Stimulated activated CD4-positive, alpha-beta T cell treated with anti-CD3 and anti-CD28 coated beads, TNF-alpha, amount 100 ng/mL, for 24 hours (primary cell): ENCODE measurements at places on chromosomes 12 and 14.

GRCh38 chr14:104725772-104726548 is 1.9 kb downstream of the ADSS1 start:
- no peak for DNase-seq

DNA sequence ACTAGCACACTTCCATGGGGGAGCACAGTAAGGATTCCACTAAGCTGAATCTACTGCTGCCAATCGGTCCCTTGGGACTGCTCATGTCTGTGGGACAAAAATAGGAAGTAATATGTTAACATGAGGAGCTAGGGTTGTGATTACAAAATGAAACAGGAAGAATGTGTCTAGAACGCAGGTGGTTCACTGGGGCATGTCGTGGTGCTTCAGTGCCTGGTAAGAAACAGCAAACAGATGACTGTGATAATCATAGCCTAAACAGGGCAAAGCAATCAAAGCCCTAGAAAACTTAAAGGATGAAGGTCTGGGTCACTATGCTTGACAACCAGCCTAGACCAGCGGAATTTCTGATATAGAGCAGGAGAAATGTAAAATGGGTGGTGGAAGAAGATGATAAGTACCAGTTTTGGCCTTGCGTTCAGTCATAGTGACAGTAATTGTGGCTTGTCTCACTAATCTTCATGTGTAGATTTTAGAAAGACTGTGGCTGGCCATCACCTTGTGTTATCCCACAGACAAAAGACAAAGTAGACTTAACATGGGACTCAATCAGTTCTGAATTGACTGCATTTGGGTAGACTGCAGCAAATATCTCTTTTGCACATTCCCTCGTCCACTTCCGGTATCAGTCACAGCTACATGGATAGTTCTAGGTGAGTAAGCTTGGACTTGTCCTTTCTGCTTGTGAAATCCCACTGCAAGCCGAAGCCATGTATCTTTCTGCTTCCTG is 51.4 kb downstream of the WASHC3 start:
- no peak for DNase-seq

DNA sequence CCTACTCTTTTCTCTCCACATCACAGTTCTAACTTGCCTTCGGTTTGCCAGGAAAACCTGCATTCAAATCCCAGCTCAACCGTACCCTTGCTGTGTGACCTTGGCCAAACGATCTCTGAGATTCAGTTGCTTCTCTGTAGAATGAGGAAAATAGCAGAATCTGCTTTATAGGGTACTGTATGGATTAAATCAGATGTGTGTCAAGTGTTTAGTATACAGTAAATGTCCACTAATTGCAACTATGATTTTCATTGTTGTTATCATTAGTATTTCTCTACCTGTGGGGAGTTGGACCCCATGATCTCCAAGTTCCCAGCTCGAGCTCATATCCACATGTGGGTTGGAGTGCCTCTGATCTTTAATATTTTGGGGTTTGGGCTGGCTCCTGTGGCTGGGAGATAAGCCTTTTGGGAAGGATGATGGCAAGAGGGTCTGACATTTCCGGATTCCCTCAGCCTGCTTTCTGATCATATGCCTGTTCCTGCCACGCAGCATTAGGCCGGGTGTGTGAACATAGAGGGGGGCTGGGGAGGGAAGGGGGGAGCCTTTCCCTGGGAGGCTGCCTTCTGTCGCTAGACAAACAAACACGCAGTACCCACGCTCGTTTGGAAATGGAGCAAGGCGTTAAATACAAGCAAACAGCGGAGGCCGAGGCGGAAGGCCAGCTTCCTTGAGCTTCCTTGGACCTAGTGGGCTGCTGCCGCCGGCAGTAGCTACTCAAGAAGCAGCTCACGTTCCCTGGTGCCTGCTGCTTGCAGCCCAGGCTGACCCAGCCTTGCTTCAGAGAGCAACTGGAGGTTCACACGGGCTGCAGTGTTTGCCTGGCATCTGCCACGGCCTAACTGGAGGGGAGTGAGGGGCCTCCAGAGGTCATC is 213.5 kb upstream of the LHX5 start:
- DNase-seq, result no peak

- no peak for DNase-seq
Measured at GRCh38 chr14:50007123-50007903, 109.1 kb downstream of the VCPKMT start.

- no peak for DNase-seq
Measured at GRCh38 chr12:122096014-122096413, 17.5 kb downstream of the MLXIP start.

DNA sequence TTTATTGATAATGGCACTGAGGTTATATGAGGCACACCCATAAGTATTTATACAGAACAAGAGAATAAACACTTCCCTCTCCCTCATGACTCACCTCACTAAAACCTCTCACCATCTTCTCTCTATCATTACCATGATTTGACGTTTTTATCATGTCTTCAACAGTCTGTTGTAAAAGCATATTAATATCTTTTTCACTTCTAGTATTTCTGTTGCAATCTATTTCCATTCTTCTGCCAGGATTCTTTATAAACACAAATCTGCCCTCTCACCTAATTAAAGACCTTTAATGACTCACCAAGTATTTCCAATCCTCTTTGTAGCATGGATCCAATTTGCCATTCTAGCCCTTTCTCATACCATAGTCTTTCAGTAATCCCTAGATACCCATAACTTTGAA is 527.7 kb downstream of the SLC16A7 start:
- DNase-seq, result no peak

DNA sequence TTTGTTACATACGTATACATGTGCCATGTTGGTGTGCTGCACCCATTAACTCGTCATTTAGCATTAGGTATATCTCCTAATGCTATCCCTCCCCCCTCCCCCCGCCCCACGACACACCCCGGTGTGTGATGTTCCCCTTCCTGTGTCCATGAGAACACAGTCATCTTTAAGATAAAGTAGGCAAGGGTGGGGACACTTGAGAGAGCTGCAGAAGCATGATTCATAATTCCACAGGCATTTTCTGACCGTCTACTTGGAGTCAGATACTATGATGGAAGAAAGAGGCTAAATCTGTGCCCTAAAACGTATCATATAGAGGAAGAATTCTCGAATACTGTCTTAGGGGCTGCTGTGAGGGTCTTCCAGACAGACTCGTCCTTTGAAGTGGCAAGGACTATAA is 145.9 kb upstream of the VASH1 start:
- no peak for DNase-seq

- no peak for DNase-seq
Measured at GRCh38 chr14:51533872-51534553, 117.7 kb upstream of the FRMD6 start.

DNA sequence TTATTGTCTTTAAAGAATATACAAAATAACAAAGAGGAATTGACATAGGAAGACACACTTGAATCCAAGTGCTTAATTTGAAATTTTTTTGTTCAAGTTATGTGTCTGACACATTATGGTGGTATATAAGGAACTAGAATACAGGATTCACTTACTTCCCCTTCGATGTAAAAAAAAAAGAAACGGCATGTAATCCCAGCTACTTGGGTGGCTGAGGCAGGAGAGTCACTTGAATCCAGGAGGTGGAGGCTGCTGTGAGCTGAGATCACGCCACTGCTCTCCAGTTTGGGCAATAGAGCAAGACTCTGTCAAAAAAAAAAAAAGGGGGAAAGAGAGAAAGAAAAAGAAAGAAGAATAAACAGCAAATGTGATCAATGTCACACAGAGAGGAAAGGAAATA is 8.9 kb downstream of the CLEC12A start:
- DNase-seq, result no peak

- DNase-seq, result no peak
Measured at GRCh38 chr14:102375119-102375518, 12.4 kb downstream of the TECPR2 start.

- no peak for DNase-seq
Measured at GRCh38 chr12:64633011-64633939, 23.0 kb downstream of the RASSF3 start.

- DNase-seq, result no peak
Measured at GRCh38 chr12:57129889-57130288, 1.6 kb downstream of the LRP1 start.

- no peak for DNase-seq
Measured at GRCh38 chr14:79443602-79444001, 767.7 kb downstream of the DIO2 start.

- DNase-seq, result no peak
Measured at GRCh38 chr14:104796687-104797081, 1.1 kb upstream of the AKT1 start.

DNA sequence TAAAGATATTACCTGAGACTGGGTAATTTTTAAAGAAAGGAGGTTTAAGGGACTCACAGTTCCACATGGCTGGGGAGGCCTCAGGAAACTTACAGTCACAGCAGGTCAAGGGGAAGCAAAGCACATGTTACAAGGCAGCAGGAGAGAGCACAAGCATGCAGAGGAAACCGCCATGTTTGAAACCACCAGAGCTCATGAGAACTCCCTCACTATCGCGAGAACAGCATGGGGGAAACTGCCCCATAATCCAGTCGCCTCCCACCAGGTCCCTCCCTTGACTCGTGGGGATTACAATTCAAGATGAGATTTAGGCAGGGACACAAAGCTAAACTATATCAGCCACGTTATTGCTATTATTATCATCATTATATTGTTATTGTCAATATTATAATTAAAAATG is 138.7 kb downstream of the RIMBP2 start:
- DNase-seq, result no peak

DNA sequence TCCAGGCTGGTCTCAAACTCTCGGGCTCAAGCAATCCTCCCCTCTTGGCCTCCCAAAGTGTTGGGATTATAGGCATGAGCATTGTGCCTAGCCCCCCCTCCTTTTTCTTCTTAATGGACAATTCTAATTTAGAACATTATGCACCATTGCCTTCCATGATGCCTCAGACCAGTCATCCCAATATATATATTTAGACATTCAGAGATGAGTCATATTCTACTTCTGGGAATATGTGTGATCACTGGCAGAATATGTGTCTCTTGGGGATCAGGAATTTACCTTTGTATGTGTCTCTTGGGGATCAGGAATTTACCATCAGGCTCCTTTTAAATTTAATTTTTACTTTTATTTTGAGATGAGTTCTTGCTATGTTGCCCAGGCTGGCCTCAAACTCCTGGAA is 7.5 kb upstream of the CCDC177 start:
- DNase-seq, result no peak

DNA sequence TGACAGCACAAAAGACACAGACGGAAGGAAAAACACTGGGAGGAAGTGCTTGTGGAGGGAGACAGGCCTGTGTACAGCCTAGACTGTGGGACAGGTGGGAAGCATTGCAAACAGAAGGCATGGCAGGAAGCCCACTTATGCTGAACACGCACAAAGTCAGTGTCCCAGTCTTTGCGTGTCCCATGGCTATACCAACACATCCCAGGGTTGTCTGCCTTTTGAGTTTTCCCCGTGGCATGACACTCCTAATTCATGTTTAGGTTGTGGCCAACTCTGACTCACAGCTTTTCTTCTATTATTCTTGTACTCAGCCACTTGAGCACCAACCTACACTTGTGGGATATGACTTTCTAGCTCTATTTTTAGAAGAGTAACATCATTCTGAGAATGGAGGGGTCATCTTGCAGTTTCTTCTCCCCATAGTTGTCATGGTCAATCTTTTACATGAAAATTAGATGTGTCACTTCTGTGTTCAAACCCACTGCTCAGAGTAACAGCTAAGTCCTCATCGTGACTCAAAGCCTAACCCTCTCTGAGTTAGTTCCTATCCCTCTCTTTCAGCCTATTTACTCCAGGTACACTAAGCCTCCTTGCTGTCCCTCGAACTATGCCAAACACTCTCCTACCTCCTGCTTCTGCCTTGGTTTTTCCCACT is 27.5 kb upstream of the JPH4 start:
- no peak for DNase-seq

GRCh38 chr14:51682411-51682810 is 30.7 kb downstream of the FRMD6 start:
- no peak for DNase-seq

- no peak for DNase-seq
Measured at GRCh38 chr12:119713551-119714031, 45.7 kb downstream of the PRKAB1 start.

DNA sequence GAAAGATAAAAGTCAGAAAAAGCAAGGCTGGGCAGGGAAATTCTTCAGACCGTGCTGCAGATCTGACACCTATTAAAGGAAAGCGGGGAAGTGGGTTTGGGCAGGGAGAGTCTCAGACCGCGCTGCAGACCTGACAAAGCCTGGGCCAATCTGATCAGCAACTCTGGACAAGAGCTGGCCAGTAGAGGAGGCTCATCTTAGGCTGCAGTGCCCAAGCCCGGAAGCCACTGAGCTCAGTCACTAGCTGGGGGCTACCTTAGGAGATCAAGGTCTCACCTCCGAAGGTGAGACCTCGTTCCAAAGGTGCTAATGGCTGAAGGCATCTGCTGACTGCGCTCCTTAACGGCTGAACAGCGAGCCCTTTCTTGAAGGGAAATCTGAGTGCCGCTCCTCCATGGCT is 60.2 kb downstream of the SINHCAF start:
- DNase-seq, result no peak

- DNase-seq, result peak; percentile 12
Measured at GRCh38 chr12:12171991-12172511, 94.8 kb downstream of the LRP6 start.

GRCh38 chr12:41334390-41334789 is 146.3 kb downstream of the PDZRN4 start:
- no peak for DNase-seq

DNA sequence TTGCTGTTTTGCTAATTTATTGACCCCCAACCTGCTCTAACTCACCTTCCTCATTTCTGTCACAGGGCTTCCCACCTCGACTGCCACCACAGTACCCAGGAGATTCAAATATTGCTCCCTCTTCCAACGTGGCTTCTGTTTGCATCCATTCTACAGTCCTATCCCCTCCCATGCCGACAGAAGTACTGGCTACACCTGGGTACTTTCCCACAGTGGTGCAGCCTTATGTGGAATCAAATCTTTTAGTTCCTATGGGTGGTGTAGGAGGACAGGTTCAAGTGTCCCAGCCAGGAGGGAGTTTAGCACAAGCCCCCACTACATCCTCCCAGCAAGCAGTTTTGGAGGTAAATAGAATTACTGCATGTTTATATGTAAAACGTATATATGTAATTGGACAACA is 68.8 kb downstream of the RAD52 start:
- DNase-seq, result no peak

GRCh38 chr14:76720382-76720813 is 40.9 kb upstream of the VASH1 start:
- no peak for DNase-seq

DNA sequence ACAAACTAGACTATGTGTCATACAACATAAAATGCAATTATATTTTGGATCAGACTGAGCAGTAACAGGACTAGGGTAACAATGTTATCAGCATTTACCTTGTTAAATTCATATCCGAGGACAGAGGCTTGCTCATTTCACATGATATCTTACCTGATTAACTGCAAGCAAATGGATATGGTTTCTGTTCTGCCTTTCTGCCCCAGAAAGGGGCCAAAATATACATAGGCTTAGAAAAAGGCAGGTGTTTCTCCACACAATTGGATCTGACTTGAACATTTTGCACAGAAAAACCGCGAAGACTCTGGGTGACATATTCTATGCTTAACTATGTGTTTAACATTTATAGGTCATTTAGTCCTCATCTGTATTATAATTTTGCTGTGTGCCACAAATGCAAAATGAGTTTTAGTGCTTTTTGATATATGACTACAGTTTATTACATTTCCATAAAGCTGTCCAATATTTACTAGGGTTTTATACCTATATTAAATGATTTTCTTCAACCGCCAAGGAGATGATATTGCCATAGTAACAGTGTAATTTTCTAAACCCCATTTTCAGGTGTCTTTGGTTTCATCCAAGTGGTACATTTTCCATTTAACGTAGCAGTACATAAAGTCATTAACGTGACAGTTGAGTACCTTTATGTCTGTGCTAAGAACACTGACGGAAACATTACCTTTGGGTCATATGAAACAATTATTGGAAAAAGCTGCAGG is 249.3 kb upstream of the KRR1 start:
- DNase-seq, result no peak
